Neural crest cell (in vitro differentiated cells): ENCODE measurements at places on chromosomes 3 and 15. TPM values are rescaled to one million over a fixed set of nuclear protein-coding genes. Genes with fewer than 3 reads are reported as not detected.

GRCh38 chr15:77836121-77836692 is 203.5 kb upstream of the LINGO1 start:
- DNase-seq, result no peak
- H3K27ac ChIP-seq, result no peak overlapping the region
- no peaks in the 10 kb centered on the region for H3K27me3 ChIP-seq
- H3K4me3 ChIP-seq, result no peak overlapping the region
- no peaks in the 10 kb centered on the region for H3K36me3 ChIP-seq
- peaks cover 17% of the 10 kb centered on the region for H3K4me1 ChIP-seq

CNTN6 gene
- total RNA-seq, result 0.48 and 0.82 TPM in 2 replicates

DNA sequence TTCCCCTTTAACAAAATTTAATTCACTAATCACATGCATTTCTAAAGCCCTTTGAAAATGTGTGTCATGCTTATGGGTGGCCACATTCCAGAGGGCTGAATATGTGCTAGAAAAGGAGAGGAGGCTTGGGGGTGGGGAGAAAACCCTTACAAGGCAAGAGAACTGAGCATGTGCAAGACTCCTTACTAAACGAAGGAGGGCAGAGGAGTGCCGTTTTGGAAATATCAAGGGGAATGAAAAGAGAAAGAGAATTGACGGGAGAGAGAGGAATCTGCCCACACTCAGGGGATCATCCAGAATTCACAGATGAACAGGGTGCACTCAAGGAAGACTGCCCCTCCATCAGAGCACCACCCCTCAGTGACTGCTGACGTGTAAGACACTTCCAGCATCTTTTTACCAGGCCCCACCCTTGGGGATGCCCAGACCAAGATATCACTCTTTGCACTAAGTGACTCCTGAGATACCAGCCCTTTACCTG is 37.9 kb upstream of the TSC22D2 start:
- no peaks in the 10 kb centered on the region for H3K36me3 ChIP-seq
- DNase-seq, result peak; percentile 14
- no peaks in the 10 kb centered on the region for H3K27me3 ChIP-seq
- H3K27ac ChIP-seq, result peak overlapping the region; percentile 22
- H3K4me1 ChIP-seq, result peaks cover 28% of the 10 kb centered on the region

- no peak overlapping the region for H3K4me3 ChIP-seq
- H3K27me3 ChIP-seq, result no peaks in the 10 kb centered on the region
- H3K36me3 ChIP-seq, result no peaks in the 10 kb centered on the region
- no peak overlapping the region for H3K27ac ChIP-seq
- H3K4me1 ChIP-seq, result no peaks in the 10 kb centered on the region
Observed at GRCh38 chr3:146449076-146449475, 20.3 kb downstream of the PLSCR2 start.

DNA sequence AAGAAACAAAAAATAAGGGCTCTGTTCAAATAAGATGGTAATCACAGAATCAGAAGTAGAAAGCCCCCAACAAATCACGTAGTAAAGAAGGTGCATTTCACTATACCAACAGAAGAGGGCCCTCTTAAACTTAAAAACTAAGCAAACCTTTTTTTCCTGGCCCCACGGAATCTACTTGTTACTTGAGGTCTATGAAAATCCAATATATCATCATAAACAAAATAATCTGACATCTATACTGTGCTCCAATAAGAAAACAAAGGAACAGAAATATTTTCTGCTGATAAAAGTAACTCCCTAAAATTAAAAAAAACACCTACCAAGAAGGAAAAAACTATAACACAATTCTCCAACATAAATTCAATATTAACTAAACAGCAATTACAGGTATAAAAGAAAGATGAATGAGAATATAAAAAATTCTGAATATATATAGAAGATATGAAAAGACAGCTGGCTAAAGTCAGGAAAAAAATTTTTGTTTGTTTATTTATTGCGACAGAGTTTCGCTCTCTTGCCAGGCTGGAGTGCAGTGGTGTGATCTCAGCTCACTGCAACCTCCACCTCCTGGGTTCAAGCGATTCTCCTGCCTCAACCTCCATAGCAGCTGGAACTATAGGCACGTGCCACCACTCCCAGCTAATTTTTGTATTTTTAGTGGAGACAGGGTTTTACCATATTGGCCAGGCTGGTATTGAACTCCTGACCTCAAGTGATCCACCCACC is 81.8 kb downstream of the CLASP2 start:
- no peak overlapping the region for H3K27ac ChIP-seq
- H3K4me3 ChIP-seq, result no peak overlapping the region
- DNase-seq, result no peak
- no peaks in the 10 kb centered on the region for H3K4me1 ChIP-seq

DNA sequence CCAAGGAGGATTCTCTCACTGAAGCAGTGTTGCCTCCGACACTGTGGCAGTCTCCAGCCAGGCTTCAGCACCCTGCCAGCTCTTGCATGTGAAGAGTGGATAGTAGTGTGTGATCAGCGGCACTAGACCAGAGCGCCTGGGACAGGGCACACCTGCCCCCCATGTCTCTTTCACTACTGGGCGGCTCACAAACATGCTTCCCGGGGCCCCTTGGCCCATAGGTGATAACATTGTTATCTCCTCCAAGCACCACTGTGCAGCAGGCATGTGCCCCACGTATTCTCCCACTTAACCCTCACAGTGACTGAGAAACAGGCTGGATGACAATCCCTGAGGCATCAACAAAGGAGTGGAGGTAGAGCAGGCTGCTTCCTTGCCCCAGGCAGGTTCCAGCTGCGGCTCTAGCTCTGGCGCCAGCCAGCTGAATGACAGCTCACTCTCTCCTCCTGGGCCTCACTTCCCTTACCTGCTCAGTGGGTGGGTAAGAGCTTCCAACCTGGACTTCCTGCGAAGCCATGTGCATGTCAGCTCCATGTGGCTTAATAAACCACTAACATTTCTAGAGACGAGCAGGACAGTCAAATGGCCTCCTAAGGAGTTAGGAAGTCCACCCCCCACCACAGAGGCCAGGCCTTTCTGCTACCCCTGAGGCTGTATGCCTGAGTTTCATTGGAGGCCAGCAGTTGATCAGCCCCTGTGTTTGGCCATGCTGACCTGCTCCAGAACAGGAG is 37.8 kb downstream of the KLF13 start:
- H3K4me3 ChIP-seq, result no peak overlapping the region
- DNase-seq, result no peak
- H3K4me1 ChIP-seq, result peaks cover 37% of the 10 kb centered on the region
- H3K27me3 ChIP-seq, result no peaks in the 10 kb centered on the region
- H3K36me3 ChIP-seq, result peaks cover 4% of the 10 kb centered on the region

BNC1 gene
- 0.25 and 0.35 TPM in 2 replicates for total RNA-seq

GRCh38 chr3:83224101-83224868 is 1462.8 kb upstream of the GBE1 start:
- no peak overlapping the region for H3K27ac ChIP-seq
- DNase-seq, result no peak

DNA sequence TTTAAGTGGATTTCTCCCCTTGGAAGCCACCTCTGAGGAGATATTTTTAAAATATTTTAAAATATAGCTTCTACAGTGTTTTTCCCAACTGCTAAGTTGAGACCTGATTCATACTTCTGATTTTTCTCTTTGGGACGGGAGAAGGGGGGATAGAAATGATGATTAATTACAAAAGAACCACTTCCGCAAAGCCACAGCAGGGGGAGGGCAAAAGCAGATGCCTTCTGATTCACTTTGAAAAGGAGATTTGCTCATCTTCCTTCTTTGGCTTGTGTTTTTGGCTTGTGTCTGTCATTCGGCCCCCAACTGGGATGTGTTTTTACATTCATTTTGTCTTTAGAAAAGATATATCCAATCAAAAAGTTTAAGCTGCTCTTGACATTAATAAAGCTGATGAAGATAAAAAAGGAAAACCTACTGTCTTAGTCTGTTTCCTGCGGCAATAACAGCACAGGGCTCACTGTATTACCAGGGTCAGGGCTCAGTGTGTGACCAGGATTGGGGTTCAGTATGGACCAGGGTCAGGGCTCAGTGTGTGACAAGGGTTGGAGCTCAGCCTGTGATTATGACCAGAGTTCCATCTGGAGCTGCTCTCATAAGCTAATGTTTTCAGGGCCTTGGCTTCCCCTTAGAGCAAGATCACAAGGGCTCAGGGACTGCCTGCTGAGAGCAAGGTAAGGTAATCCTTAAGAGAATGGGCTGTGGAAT is 223.2 kb downstream of the MTHFS start:
- DNase-seq, result no peak
- no peaks in the 10 kb centered on the region for H3K36me3 ChIP-seq
- H3K4me1 ChIP-seq, result no peaks in the 10 kb centered on the region
- H3K4me3 ChIP-seq, result no peak overlapping the region
- H3K27ac ChIP-seq, result no peak overlapping the region
- peaks cover 7% of the 10 kb centered on the region for H3K27me3 ChIP-seq

GRCh38 chr3:13461169-13462124 is 18.7 kb upstream of the HDAC11 start:
- H3K27me3 ChIP-seq, result peaks cover 5% of the 10 kb centered on the region
- H3K36me3 ChIP-seq, result no peaks in the 10 kb centered on the region
- no peaks in the 10 kb centered on the region for H3K4me1 ChIP-seq

LRRC3B gene
- 0.16 and 0.54 TPM in 2 replicates for total RNA-seq

WHAMM gene
- 5.8 and 6.3 TPM in 2 replicates for total RNA-seq

DNA sequence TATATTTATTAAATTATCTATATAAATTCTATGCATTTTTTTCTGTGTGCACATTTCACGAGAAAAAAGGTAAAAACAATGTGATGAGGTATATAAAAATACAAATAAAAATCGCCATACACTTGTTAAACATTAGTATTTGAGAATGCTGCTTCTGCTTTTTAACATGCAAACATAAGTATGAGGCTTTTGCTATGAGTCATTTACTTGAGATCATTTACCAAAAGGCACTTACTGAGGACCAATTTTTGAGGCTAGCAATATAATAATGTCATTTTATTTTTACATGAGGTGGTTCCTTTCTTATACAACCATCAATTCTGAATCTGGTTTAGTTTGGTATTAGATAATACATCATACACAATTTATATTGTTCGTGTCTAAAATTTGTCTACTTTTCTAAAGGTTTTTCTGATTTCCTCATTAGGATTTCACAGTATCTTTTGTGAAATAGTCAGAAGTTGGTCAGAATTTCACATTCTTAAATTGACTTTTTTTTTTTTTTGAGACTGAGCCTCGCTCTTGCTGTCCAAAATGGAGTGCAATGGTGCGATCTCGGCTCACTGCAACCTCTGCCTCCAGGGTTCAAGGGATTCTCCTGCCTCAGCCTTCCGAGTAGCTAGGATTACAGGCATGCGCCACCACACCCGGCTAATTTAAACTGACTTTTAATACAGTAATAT is 25.6 kb downstream of the DCUN1D1 start:
- DNase-seq, result no peak
- H3K4me3 ChIP-seq, result no peak overlapping the region
- H3K36me3 ChIP-seq, result peaks cover 31% of the 10 kb centered on the region
- no peaks in the 10 kb centered on the region for H3K27me3 ChIP-seq

- H3K4me3 ChIP-seq, result no peak overlapping the region
- H3K4me1 ChIP-seq, result peaks cover 21% of the 10 kb centered on the region
- DNase-seq, result no peak
- no peak overlapping the region for H3K27ac ChIP-seq
- H3K36me3 ChIP-seq, result peaks cover 3% of the 10 kb centered on the region
Observed at GRCh38 chr3:141216975-141217374, 14.7 kb upstream of the PXYLP1 start.

DNA sequence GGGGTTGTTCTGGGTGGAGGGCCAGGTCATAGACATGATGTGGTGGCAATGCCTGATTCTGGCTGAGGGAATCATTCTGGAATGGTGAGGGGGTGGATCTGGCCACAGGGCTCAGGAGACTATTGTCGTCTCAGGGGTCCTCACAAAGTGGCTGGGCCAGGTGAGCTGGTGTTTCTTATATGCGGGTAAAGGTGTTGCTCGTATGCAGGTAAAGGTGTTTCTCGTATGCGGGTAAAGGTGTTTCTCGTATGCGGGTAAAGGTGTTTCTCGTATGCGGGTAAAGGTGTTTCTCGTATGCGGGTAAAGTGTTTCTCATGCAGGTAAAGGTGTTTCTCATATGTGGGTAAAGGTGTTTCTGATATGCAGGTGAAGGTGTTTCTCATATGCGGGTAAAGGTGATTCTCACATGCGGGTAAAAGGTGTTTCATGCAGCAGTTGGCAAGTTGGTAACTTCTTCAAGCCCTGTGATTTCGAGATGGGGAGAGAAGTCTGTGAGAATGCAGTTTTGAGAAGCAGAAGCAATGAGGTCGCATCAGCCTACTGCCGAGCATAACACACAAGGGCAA is 10.5 kb upstream of the MUC4 start:
- H3K4me1 ChIP-seq, result no peaks in the 10 kb centered on the region
- H3K27me3 ChIP-seq, result no peaks in the 10 kb centered on the region
- no peak overlapping the region for H3K4me3 ChIP-seq
- no peak overlapping the region for H3K27ac ChIP-seq
- H3K36me3 ChIP-seq, result no peaks in the 10 kb centered on the region

- no peak for DNase-seq
- peaks cover 42% of the 10 kb centered on the region for H3K4me1 ChIP-seq
- peaks cover 3% of the 10 kb centered on the region for H3K36me3 ChIP-seq
- no peak overlapping the region for H3K4me3 ChIP-seq
Observed at GRCh38 chr3:100122321-100122720, 8.0 kb upstream of the FILIP1L start.

DNA sequence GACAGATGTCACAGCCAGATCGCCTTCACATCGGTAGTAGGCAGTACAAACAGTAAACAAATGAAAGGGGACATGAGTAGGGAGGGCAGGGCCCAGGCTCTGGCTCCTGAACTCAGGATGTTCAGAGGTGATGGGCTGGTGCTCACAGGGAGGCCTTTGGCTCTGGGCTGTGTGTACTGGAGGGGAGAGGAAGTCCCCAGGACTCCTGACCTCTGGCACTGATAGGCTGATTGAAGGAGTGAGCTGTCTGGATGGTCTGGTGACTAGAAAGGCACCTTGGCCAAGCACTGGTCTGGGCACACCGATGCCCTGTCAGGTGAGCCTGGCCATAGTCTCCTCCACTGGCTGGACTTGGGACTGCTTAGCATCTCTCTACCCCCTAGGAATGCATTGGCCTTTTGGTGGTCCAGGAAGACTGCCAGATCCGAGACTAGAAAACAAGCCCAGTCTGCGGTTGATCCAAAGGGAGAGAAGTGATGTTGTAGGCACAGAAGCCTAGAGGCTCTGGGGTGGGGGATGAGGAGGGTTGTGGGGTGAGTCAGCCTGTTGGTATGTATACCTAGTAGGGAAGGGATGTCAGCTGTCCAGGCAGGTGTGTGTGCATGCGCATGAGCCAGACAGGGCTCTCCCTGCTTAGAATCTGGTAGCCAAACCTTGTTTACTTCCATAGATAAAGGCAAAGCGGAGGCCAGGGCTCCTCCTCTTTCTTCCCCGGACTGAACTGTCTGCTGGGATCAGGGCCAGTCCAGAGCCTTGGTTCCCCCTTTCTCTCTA is 1.9 kb downstream of the SPINT1 start:
- peaks cover 19% of the 10 kb centered on the region for H3K4me1 ChIP-seq
- H3K27me3 ChIP-seq, result peaks cover 76% of the 10 kb centered on the region
- H3K27ac ChIP-seq, result no peak overlapping the region
- H3K4me3 ChIP-seq, result peak overlapping the region; percentile 29
- no peak for DNase-seq

GRCh38 chr3:14209581-14210289 is 31.1 kb downstream of the LSM3 start:
- no peak for DNase-seq
- peaks cover 27% of the 10 kb centered on the region for H3K4me1 ChIP-seq
- no peak overlapping the region for H3K27ac ChIP-seq
- no peaks in the 10 kb centered on the region for H3K36me3 ChIP-seq

STRIT1 gene
- not detected in 2 replicates for total RNA-seq
